GM20000 (cell line): ENCODE measurements at places on chromosomes 3 and 15.
A peak's percentile ranks its signal among the peaks of the same experiment; 100 is the strongest.

DNA sequence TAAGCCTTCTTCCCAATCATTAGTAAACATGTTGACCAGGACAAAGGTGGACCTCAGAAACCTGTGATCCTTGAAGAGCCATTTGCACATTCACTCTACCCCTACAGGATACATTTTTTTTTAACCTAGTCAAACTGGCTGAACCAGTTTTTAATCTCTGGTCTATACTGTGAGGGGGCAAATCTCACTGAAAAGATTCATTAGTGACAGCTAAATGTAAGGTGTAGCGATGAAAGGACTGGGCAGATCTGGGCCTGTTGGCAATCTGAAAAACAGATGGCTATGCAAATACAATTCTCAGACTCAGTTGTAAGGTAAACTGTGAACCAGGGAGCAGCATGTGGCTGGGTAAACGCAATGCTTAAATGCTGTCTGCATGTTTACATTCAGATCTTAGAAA, 75.6 kb upstream of the SNTN start:
- no peak for DNase-seq

- no peak for DNase-seq
Measured at GRCh38 chr3:58657036-58657520, 9.5 kb downstream of the FAM3D start.

DNA sequence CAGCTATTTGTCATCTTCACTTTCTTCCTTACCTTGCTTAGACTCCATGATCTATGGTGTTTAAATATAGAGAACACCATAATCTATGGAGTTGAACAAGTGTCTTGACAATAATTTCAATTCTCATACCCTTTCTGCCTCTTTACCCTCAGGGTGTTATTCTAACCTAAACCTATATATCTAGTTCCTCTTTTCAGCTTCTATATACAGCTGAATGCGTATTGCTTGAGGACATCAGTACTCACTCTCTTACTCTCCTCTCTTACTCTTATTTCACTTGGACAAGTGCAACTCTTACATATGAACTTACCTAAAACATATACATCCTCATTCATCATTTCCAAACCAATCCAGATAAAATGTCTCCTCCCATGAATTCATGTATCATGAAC, 187.1 kb downstream of the RAP2B start:
- DNase-seq, result no peak

DNA sequence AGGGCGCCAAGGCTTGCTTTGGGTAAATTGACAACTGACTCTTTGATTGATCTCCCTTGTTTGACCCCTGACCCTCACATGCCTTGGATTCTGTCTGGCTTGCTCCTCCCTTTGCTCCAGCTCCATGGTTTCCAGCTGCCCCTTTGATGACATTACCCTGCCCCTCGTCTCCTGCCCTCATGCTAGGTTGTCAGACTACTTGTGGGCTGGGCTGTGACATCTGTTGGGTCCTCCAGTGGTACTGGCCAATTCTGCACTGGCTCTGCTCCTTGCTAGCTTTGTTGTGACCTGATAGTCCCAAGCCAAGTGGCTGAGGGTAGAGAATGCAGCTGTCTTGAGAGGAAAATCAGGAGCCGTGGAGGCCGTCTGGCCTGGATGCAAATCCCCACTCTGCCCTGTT, 6.2 kb downstream of the THSD4 start:
- DNase-seq, result no peak

DNA sequence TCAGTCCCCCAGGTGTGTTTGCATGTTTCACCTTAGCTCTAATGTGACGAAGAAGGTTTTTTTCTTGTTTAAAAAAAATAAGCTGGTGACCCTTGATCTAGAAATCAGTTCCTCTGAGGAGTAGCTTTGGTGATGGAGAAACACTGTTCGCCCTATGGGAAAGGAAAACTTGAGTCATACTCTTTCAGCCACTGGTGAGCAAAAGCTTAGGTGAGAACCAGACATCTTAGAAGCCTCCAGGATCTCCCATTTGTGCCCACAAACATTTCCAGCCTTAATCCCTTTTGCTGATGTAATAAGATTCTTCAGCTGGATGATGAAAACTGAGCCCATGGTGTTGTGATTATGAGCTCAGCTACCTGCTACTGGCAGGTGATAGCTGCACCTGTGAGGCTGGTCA, 37.8 kb downstream of the SLC27A2 start:
- no peak for DNase-seq

DNA sequence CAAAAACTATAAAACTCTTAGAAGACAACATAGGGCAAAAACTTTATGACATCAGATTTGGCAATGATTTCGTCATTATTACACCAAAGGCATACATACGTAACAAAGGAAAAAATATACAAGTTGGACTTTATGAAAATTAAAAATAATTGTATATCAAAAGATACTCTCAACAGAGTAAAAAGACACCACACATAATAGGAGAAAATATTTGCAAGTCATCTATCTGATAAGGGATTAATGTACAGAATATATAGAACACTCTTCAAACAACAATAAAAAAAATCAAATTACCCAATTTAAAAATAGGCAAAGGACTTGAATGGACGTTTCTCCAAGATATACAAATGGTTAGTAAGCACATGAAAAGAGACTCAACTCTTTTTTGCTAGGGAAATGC, 77.5 kb downstream of the RPL39L start:
- no peak for DNase-seq

GRCh38 chr3:42159706-42160472, 68.7 kb downstream of the TRAK1 start:
- peak; percentile 45 for DNase-seq

DNA sequence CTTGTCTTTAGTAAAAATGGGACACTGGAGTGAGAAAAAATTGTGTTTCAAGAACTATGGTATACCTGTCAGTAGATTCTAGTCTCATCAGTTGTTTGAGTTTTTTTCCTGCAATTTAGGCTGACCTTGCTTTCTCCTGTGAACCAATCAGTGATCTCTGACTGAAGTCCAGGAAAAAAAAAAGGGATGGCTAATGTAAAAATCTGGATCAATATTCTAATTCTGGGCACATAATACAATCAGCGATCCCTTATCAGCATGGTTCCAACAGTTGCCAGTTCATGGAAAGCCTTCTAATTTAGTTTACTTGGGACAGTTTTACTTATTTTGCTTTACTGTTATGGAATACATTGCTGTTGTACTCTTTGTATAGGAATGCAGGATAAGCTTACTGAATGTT, 17.0 kb downstream of the TRPM7 start:
- DNase-seq, result no peak
